ENCODE measurements at places on chromosomes 12 and 14.

GRCh38 chr14:75976826-75977581 is 4.8 kb downstream of the TGFB3 start:
- no peak for DNase-seq

GRCh38 chr14:93299866-93300265 is 33.0 kb downstream of the BTBD7 start:
- DNase-seq: no peak

DNA sequence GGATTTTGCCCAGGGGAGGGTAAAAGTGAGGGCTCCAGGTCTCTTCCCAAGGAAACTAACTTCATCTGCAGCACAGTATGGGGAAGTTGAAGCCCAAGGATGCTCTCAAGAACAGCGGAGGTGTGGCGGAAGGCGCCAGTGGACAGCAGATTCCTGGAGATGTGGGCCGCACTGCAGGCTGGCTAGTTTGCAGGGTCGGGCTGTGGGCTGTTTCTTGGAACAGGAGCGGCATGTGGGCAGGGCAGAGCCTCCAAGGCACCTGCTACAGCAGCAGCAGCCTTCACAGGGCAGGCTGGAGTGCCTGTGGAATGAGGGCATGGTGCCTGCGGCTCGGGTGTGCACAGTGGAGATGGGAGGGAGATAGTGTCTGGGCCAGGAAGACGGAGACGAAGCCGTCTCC is 100.0 kb upstream of the SFSWAP start:
- DNase-seq: no peak

- no peak for DNase-seq
Observed at GRCh38 chr12:13670285-13670866, 311.0 kb downstream of the GRIN2B start.

GRCh38 chr12:118312578-118312977 is 60.1 kb downstream of the TAOK3 start:
- DNase-seq: no peak

DNA sequence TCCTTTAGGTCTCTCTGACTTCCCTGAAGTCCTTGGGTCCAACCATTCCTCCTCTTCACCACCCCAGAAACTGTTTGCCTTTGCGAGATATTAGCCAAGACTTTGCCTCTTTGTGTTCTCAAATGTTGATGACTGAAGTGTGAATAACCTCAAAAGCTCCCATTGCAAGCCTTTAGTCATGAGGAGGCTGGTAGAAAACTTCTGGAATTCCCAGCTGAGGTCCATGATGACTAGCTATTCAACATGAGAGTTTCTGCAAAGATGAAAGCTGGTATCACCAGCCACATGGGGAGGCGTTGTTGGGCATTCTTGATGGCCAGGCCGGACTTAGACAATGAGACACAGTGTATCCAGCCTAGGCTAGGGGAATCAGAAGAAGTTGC is 111.7 kb downstream of the TBX5 start:
- DNase-seq: no peak

DNA sequence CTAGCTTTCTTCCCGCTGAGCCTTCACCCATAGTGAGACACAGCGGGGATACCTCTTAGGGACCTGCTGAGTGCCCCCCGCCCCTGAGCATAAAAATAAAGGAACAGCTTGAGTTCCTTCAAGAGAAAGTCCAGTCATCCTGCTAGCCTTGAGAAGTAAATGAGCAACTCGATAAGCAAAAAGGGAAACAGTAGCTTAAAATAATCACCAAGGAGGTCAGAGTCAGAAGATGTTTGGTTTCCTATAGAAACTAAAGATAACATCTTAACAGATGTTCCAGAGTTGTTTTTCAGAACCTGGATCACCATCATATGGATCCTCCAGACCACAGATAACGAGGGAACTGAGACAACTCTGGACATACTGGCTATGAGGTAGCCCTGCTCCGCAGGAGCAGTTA is 94.0 kb downstream of the BCAT1 start:
- no peak for DNase-seq

- no peak for DNase-seq
Observed at GRCh38 chr14:21258889-21259787, 10.1 kb downstream of the HNRNPC start.

DNA sequence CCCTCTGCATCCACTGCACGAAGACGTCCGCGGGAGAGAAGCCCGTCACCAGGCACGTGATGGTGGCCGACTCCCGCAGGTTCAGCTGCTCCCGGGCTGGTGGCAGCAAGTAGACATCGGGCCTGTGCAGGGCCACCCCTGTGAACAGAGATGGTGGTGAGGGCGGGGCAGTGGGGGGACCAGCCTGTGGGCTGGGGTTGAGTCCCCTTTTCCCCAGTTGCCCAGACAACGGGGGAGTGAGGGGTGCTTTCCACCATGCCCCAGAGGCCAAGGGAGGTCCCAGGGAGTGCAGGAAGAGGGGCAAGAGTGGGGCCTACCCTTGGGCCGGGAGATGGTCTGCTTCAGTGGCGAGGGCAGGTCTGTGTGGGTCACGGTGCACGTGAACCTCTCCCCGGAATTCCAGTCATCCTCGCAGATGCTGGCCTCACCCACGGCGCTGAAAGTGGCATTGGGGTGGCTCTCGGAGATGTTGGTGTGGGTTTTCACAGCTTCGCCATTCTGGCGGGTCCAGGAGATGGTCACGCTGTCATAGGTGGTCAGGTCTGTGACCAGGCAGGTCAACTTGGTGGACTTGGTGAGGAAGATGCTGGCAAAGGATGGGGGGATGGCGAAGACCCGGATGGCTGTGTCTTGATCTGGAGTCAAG is 328.3 kb downstream of the TMEM121 start:
- no peak for DNase-seq

DNA sequence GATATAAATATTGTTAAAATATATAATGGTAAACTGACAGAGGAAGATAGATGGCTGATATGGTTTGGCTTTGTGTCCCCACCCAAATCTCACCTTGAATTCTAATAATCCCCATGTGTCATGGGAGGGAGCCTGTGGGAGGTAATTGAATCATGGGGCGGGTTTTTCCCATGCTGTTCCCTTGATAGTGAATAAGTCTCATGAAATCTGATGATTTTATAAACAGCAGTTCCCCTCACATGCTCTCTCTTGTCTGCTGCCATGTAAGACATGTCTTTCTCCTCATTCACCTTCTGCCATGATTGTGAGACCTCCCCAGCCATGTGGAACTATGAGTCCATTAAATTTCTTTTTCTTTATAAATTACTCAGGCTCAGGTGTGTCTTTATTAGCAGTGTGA is 46.3 kb downstream of the PTCSC3 start:
- DNase-seq: no peak

DNA sequence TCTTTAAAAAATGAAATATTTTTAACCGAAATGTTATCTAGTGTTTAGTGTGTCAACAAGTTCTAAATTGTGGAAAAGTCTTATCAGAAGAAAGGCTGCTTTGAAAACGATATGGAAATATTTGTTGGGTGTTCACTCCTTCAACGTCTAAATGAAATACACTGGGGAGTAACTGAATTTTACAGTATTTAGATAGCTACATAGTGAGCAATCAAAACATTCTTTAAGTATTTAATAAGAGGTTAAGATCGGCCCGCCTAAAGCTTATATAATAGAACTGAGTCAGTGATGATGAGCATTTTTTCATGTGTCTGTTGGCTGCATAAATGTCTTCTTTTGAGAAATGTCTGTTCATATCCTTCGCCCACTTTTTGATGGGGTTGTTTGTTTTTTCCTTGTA is 228.3 kb downstream of the RAD51B start:
- no peak for DNase-seq
